Activated T-cell treated with anti-CD3 and anti-CD28 coated beads, Interleukin-2, amount 50 U/mL, for 48 hours (primary cell): ENCODE measurements at places on chromosomes 2 and 18.

DNA sequence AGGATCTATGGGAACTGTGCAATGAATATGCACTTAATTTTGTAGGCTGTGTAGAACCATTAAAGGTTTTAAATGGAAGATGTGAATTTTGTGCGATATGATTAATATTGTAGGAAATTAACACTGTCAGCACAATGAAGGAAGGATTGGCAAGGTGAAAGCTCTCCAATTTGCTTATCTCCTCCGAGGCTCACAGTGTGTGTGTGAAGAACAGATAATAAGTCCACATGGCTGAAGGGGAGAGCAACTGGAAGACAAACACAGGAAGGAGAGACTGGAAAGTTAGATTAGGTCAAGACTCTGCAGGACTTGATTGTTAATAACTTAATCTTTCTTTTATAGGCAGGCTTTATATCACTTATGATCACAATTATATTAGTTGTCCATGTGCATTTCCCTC lies 269.7 kb upstream of the VRK2 start:
- no peak for DNase-seq

GRCh38 chr2:238790126-238790832 lies 57.6 kb upstream of the TWIST2 start:
- DNase-seq, result no peak

GRCh38 chr2:176637486-176638166 lies 368.4 kb downstream of the MTX2 start:
- peak; percentile 34 for DNase-seq

DNA sequence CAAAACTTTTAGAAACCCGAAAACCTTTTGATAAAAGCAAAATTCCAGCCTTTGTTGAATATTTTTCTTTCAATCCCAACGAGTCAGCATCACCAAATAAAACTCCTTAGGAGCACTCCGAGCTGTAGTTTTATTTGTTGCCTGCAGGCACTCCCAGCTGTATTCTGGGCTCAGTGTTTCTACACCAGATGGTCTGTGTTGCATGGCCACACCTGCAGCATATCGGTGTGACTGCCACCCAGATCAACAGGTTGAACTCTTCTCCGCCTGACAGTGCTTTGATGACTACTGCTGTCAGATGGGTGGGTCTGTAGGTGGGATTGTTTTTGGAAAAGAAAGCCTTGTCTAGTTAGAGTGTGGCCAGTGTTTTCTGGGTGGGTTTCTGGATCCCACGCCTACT lies 32.7 kb downstream of the APCDD1 start:
- no peak for DNase-seq
